Glomerular endothelial cell (primary cell): ENCODE measurements at places on chromosomes 7 and 10. TPM values are rescaled to one million over a fixed set of nuclear protein-coding genes. Genes with fewer than 3 reads are reported as not detected.

MYPN gene
- 1.1 and 3.7 TPM in 2 replicates for total RNA-seq

CALHM1 gene
- total RNA-seq, result not detected in 2 replicates

- DNase-seq, result no peak
Observed at GRCh38 chr10:133255323-133255722, 17.7 kb downstream of the VENTX start.

GRCh38 chr10:110918269-110918642, 724 bp downstream of the BBIP1 start:
- DNase-seq, result peak; percentile 54

GRCh38 chr10:117960345-117960935, 86.3 kb downstream of the RAB11FIP2 start:
- no peak for DNase-seq

DNA sequence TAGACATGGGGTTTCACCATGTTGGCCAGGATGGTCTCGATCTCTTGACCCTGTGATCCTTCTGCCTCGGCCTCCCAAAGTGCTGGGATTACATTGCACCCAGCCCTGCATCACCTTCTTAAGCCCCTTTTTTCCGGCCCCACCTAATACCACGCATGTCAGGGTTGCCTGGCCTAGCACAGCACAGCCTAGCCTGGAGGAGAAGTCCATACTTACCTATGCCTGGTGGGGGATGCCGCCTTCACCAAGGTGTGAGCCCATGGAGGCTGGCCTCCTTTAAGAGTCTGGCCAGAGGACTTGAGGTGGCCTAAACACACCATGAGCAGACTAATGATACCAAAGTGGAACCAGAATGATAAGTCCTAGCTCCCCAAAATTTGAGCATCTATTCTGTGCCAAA, 22.0 kb upstream of the CUX1 start:
- no peak for DNase-seq
